ENCODE measurements at places on chromosomes 12 and 14.

DNA sequence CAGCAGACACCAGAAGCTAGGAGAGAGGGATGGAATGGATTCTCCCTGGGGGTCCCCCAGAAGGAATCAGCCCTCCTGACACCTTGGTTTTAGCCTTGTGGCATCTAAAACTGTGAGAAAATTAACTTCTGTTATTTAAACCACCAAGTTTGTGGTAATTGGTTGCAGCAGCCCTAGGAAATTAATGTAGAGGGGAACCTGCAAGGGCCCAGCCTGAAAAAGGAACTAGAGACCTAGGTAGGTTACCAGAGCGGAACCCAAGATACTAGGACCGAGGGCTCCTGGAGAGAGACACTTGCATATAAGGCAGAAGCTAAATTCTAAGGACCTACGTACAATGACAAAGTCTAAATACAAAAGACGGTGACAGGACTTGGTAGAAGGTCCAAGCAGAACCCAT, 8.1 kb upstream of the DENND5B start:
- DNase-seq, result no peak

- no peak for DNase-seq
Observed at GRCh38 chr12:105047308-105047707, 37.0 kb downstream of the ALDH1L2 start.

GRCh38 chr14:68820119-68820518, 27.3 kb upstream of the ZFP36L1 start:
- DNase-seq, result no peak

GRCh38 chr14:75427126-75427481, 718 bp upstream of the JDP2 start:
- DNase-seq, result no peak

- no peak for DNase-seq
Observed at GRCh38 chr14:64296561-64296960, 2.4 kb upstream of the ESR2 start.

DNA sequence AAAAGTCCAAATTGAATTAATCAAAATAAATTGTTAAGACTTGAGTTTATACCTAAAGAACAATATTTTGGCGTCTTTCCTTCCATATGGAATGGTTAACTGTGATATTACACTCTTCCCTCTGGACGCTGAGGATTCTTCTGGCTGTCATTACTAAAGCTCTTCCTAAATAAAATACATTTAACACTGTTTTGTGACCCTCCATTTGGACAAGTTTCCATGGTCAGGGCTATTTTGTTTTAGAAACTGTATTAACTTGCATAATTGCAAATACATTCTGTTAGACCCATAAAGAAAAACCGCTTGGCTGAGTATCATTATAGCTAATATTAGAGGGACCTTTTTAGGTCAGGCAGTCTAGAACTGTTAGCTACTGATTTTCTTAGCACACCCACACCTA, 87.4 kb downstream of the NAV3 start:
- no peak for DNase-seq

DNA sequence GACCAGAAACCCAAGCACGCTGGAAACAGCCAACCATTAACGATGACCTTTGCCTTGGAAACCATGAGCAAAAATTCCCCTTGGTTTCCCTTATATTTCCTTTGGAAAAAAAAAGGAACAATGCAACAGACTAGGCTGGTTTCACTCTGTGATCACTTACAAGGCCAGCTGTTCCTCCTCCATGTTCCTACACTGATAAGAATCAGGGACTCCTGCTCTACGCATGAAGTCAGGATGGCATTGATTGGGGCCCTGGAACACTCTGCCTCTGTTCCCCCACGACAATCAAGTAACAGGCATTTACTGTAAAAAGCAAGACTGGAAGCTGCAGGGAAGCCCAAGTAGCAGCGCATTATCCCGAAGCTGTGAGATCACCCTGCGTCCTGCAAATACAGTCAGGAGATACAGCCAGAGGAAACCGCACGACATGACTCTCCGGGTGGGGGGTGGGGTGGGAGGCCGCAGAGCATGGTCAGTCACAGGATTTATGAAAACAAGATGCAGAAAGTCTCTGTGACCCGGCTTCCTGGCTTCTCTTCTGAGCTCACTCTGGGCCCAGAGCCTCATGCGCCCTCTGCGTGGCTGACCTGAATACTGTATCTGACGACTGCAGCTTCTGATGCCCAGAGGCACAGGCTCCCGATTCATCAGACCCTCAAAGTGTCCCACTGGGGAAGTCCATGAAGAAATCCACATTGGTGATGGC, 31.1 kb downstream of the SSH1 start:
- no peak for DNase-seq

DNA sequence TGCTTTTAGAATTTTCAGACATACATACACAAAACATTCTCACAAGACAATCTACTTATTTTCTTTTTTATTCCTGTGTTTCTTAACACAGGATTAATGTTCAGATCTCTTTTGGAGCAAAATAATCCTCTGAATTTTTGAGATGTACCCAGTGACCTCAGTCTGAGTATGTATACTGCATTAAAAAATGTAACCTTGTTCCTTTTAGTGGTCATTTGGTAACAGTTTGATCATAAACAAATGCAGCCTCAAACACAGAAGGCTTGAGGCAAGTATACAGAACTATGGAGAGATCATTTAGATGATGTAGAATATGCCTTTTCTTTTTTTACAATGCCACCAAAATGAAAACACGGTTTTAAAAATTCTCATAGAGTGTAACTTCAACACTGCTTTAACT, 9.7 kb downstream of the HIF1A start:
- no peak for DNase-seq

- DNase-seq, result no peak
Observed at GRCh38 chr12:10220398-10221077, 7.9 kb downstream of the GABARAPL1 start.

GRCh38 chr14:58737511-58737910, 99.7 kb downstream of the DACT1 start:
- no peak for DNase-seq

- no peak for DNase-seq
Observed at GRCh38 chr12:39788239-39788638, 168.6 kb upstream of the ABCD2 start.

DNA sequence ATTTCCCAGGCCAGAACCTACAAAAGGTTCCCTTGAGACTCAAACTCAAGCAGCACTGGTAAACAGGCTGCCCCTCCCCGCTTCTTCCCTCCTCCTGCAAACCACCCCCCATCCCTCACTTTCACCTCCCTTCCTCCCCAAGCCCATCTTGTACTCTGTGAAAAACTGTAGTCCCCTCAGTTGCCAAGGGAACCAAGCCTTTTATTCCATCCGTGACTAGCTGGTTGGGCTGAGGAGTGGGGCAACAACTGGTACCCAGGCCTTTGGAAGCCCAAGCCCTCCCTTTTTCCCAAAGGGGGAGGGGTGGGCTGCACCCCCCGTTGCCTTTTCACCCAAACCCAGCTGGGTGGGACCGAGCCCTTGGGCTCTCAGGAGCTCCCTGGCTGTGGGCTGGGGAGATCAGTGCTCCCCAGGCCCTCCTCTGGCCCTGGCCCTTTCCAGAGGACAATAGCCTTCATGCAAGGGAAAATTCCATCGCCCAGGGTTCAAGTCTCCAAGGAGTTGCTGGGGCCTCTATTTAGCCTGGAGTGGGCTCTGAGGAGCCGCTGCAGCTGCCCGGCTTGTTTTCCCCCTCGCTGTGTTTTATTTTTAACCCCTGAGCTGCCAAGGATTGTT, 61.9 kb downstream of the ZFP36L1 start:
- no peak for DNase-seq

DNA sequence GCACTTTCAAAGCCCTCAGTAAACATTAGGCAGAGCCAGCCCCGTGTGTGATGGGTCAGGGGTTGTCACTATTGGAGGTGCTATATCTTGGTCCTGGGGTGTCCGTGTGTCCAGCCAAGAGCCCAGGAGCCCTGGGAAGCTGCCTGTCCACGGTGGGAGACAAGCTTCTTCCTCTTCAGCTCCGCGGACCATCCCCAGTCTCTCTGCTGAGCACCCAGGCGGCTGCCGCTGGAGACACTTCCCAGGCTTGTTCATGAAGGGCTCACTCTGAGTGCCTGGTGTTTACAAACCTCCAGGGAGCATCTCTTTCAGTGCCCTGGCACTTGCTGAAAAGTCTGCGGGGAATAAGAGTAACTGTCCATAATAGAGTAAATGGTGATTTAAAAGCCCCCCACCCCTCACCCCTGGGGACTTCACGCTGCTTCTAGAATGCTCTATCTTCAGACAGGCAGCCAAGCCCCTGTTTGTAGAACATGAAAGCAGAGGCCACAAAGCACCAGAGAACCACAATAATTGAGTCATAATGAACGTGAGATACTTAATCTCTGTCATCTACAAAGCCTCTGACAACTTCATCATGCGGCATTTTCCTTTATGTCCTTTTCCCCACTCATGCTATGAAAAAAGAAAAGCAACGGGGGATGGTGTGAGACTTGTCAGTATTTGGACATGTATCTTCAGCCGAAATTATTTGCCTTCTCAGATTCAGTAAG, 178.6 kb downstream of the TMEM132C start:
- DNase-seq, result no peak

DNA sequence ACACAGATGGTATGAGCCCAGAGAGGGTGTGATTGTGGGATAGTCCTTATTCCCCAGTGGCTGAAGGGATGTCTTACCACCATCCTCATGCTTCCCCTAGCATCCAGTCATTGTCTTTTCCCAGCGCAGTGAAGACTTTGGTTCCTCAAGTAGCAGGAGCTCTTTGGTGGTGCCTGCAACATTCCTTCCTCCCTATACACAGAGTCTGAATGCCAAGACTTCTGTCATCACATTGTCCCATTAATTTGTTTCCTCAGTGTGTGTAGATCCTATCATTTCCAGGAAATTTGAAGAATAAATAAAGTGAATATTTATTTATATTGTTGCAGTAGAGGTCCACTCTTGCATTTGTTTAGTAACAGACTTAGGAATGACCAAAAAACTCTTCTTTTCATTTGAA, 147.2 kb downstream of the DACT1 start:
- no peak for DNase-seq
